ENCODE measurements at places on chromosomes 1 and 21.

GRCh38 chr21:41548781-41549180, 40.8 kb upstream of the TMPRSS2 start:
- DNase-seq, result no peak

GRCh38 chr1:2837316-2837715, 35.8 kb upstream of the TTC34 start:
- DNase-seq, result no peak

- DNase-seq, result no peak
These were observed 622.9 kb upstream of the ADGRL4 start for GRCh38 chr1:79629414-79629813.

- DNase-seq, result no peak
These were observed 96.0 kb upstream of the SYT6 start for GRCh38 chr1:114249691-114250090.

- no peak for DNase-seq
These were observed 2.5 kb downstream of the WNT3A start for GRCh38 chr1:228009116-228009827.

DNA sequence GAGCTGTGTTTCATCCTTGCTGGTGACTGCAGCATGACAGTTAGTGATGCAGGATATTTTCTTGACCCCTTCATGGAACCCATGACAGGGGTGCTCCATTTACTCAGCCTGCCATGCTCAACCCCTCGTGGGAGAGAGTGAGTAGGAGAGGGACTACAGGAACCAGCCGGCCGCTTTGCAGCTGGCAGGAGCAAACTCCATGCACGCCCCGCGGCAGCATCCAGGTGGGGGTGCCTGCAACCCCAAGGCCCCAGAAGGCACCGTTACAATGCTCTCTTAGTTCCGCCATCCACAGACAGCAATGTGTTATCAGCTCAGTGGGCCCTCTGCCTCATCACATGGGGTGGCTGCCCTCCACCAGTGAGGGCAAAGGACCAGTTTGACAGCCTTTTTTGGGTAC, 135.1 kb downstream of the SLC35F3 start:
- no peak for DNase-seq

DNA sequence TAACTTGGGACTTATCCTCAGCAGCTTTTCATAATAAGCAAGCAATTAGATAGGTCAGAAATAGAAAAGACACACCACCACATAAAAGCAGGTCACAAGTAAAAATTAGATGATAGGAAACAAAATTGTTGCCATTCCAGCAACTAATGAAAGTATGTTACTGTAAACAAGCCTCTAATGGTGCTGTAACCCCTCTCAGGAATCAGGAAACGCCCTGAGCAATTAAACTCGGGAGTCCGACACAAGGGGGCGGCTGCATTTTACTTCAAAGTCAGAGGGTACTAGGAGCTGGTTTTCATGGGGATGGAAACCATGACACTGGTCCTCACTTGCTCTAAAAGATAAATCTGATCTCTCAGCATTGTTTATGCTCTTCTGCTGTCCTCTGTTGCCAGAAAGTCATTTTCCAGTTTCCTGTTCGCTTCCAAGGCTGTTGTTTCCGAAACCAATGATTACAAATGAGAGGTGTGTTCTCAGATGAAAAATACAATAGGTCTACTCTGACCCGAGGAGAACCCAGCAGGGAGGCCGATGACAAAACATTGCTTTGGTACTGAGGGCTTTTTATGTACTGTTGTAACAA, 93.4 kb downstream of the TGFBR3 start:
- DNase-seq, result no peak
